ENCODE measurements at places on chromosomes 5 and 9.

- no peak for DNase-seq
Measured at GRCh38 chr5:65969539-65970393, 43.4 kb downstream of the ERBIN start.

- DNase-seq = no peak
Measured at GRCh38 chr9:78468231-78468630, 171.3 kb downstream of the PSAT1 start.

GRCh38 chr5:103283120-103283519 lies 24.6 kb downstream of the MACIR start:
- no peak for DNase-seq

- DNase-seq = no peak
Measured at GRCh38 chr9:35910613-35911359, 1.5 kb downstream of the SPAAR start.

- DNase-seq = no peak
Measured at GRCh38 chr9:107708791-107709190, 219.2 kb upstream of the KLF4 start.

DNA sequence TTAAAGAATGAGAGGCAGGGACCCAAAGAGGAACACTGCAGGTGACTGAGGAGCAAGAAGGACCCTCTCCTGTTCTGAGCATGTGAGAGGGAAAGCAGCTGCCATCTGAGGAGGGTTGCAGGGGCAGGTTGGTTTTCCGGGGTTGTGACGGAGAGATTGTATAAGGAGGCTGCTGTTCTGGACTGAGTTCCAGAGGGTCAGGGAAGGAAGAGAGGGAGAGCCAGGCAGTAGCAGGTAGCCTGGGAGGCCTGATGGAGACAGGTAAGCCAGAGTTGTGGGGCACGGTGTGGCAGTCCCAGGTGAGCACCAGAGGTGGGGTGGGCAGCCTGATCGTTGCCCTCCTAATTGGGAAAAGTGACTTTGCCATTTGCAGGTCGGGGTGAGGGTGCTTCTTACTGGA lies 9.8 kb downstream of the CCT5 start:
- no peak for DNase-seq

DNA sequence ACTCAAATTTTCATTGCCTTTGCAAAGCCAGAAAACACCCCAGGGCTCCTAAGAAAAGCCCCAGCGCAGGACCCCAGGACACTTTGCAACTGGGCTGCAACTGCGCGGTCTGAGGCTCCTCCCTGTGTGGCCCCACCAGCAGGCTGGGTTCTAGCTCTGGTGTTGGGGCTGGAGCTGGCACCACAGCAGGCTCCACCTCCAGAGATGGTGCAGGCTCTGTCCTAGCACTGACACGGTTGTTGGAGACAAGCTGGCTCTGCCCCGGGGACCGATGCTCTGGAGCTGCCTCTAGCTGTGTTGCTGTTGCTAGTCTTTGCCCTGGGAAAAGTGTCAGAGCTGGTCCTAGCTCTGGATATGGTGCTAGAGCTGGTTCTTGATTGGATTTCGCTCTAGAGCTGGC lies 13.6 kb downstream of the LCN10 start:
- DNase-seq = no peak

- DNase-seq = no peak
Measured at GRCh38 chr9:72952914-72953313, at the start of gene ALDH1A1. Gene ALDH1A1 (minus strand): TSS chr9:72953053. CDS start chr9:72953000, 53 bp downstream.

All from right kidney (tissue), 9 donors.